ENCODE measurements at places on chromosomes 3 and 15.

DNA sequence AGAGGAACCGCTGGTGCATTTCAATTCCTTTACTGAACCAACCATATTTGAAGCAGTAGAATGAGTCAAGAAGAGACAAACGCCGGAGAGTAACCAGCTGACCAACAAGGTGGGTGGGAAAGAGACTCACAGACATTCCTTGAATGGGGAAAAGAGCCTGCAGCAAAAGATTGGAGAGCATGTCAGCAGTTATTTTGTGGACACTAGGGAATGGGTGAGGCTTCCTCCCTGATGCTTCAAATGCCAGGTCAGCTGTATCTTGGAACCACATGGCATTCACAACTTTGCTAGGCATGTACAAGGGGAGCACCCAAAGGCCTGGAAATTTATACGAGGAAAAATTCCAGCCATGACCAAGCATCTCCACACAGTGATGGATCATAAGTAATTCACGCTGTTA, 29.9 kb upstream of the ZKSCAN7 start:
- DNase-seq: no peak

GRCh38 chr15:67836477-67836876, 3.4 kb downstream of the RNU6-1 start:
- no peak for DNase-seq

DNA sequence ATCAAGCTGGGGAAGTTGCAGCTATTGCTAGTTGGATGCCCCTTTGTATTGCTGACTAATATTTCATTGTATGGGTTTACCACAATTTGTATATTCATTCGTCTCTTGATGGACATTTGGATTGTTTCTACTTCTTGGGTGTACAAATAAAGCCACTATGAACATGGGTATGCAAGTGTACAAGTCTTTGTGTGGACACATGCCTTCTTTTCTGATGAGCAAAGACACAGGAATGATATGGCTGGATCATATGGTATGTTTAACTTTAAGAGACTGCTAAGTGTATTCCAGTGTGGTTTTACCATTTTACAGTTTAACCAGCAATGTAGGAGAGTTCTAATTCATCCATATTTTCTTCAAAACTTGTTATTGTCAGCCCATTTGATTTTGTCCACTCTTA, 32.2 kb downstream of the NECTIN3 start:
- no peak for DNase-seq

GRCh38 chr3:102083473-102083872, 234.2 kb downstream of the NFKBIZ start:
- DNase-seq: no peak

DNA sequence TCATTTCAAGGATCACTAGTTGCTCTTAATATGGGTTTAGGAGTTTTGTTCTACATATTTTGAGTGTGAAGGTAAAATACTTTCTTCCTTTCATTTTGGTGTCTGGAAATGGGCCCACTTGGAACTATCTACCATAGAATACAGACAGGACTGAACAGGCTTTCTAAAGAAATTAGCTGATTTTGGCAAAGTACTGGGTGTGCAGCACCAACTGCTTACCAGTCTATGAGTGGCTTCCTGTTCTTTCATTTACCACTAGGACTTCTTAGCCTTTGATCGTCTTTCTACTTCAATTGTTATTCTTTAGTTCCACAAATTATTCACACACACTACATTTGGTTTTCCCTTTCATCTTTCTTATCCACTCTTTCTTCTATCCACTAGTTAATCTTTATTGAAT, 1196.3 kb downstream of the ROBO1 start:
- no peak for DNase-seq

GRCh38 chr15:25790000-25790660, 73.0 kb downstream of the ATP10A start:
- no peak for DNase-seq
